HT-29 (cell line): ENCODE measurements at places on chromosomes 5 and 9.

DNA sequence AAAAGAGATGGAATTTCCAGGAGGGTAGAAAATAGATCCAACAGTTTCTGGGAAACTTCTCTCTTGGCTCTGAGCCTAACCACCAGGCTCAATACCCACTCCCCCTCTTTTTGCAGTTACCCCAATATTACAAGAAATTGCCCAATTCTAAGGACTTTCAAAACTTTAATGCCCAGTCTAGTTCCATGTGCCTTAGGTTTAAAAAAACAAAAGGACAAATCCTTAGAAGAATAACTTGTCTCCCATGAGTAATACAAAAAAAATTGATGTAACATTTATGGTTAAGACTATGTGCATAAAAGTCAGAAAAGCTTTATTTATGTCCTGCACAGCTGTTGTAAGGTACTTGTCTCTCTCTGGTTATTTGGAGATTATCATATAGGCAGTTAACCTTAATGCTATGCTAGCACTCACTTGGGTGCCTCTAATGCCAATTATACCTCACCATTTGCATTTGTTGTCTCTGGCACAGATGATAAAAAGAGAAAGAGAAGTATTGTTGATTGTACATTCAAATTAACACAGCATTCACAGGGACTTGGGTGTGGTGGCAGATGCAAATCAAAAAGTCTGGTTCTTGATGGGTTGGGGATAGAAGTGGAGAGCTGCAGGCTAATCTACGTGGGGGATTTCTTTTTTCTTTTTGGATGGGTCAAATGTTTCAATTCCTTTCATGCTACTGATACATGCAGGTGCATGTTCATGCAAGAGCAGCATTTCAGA, 159.4 kb downstream of the PIK3R1 start:
- no peak for DNase-seq

DNA sequence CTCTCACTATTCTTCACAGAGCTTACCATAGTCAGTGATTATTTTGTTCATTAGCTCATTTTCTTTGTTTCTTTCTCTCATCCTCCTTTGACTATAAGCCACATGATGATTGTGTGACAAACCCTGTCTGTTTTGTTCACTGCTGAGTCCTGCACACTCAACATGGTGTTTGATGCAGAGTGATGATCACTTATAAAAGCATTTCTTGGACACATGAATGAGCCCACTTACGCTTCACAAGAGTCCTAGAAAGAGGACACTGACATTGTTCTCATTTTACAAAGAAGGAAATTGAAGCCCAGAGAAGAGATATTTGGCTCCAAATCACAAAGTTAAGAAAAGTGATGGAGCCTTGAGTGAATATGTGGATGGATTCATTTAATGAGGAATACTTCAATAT, 13.4 kb downstream of the ABLIM3 start:
- no peak for DNase-seq

DNA sequence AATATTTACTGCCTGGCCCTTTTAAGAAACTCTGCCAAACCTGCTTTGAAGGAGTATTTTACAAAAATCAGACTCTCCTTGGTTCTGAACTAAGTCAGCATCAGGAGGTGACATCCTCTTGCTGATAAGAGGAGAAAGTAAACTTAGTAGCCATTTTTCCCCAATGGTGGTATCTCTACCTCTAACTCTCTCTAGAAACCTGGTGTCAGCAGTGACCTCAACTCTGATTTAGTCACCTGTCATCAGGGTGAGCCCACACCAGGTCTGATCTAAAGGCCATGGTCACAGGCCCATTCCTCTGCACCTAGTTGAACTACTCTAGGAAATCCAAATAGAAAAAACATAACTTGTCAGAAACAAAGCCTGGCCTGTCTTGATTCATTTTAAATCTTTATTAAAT, 4.2 kb downstream of the CARNMT1 start:
- DNase-seq: no peak

DNA sequence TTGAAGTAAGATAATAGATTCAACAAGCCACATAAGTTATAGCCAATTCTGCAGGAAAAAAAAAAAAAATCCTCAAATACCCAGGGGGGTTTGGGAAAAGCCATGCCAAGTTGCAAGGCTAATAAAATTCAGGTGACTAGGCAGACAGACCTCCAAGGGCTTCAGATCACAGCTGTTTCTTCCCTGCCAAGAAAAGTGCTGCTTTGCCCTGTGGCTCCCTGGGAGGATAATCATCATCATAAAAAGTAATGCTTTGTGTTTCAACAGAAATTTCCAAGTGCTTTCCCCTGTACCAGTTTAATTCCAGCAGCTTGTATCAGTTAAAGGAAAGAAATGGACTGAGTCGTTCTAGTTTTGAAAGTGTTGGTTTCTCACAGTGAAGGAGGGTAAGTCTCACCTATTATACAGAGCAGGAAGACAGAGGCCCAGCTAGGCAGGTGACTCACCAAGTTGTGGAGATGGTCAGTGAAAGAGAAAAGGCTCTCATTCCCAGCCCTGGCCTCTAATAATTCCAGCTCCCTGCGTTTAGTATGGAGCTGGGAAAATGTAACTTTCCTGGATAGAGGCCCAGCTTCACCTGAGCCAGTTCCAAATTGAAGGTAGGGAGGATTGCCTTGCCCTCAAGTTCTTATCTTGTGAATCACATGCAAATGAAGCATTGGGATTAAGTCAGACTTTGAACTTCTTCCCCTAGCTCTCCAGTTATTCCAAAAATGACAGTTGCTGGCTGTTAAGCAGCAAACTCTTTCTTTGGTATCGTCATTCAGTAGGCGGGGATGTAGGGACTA, 263.4 kb downstream of the GRIA1 start:
- DNase-seq: no peak

- DNase-seq: no peak
Observed at GRCh38 chr5:112787896-112788295, 50.2 kb downstream of the APC start.

DNA sequence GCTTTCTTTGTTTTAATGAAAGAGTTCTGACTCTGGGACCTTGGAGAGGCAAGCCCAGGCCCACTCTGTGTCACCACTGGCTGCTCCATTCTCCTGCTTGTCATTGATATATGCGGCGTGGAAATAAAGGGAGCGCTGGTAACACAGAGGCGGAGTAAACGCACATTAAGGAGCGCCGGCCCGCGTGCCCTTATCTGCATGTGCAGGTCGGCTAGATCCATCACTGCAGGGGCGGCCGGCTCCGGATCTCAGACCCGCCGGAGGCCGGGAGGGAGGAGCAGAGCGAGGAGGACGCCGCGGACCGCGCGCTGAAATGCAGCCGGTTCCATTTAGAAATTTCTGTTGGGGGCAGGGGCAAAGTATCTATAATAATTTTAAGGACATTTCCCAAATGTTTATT, 70.8 kb downstream of the MRPL36 start:
- no peak for DNase-seq

- DNase-seq: no peak
Observed at GRCh38 chr5:89942171-89942570, 467.4 kb downstream of the CETN3 start.

DNA sequence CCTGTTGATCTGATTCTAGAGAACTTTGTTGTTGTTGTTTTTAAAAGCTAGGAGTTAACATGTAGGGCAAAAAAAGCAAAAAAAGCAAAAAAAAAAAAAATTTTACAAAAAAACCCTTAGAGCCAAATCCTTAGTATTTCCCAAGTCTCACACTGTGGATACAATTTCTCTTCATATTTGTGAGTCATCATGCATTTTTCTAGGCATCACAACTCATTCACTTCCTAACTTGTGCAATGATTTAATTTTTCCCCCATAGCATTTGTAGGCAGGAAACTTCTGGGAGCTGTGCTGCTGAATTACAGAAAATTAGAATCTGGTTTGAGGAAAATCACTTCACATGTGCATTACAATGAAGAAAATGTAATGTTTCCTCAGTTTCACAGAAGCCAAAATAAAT, 91.9 kb downstream of the MARCHF3 start:
- no peak for DNase-seq

- DNase-seq: no peak
Observed at GRCh38 chr5:11306365-11306764, 545.3 kb upstream of the DAP start.
